ENCODE measurements at places on chromosomes 16 and 17.

- DNase-seq: no peak
These were observed 4.5 kb upstream of the TMEM235 start for GRCh38 chr17:78226759-78227454.

DNA sequence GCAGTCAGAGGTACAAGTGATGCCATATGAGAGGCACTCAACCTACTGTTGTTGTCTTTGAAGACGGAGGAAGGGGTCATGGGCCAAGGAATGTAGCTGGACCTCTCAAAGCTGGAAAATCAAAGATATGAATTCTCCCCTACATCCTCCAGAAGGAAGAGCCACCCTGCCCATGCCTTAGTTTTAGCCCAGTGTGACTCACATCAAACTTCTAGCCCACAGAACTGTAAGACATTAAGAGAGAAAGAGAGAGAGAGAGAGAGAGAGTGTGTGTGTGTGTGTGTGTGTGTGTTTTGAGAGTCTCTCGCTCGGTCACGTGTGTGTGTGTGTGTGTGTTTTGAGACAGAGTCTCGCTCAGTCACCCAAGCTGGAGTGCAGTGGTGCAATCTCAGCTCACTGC lies 87.1 kb downstream of the STX8 start:
- DNase-seq: no peak

- DNase-seq: no peak
These were observed 23.8 kb downstream of the LDHD start for GRCh38 chr16:75092777-75093176.

DNA sequence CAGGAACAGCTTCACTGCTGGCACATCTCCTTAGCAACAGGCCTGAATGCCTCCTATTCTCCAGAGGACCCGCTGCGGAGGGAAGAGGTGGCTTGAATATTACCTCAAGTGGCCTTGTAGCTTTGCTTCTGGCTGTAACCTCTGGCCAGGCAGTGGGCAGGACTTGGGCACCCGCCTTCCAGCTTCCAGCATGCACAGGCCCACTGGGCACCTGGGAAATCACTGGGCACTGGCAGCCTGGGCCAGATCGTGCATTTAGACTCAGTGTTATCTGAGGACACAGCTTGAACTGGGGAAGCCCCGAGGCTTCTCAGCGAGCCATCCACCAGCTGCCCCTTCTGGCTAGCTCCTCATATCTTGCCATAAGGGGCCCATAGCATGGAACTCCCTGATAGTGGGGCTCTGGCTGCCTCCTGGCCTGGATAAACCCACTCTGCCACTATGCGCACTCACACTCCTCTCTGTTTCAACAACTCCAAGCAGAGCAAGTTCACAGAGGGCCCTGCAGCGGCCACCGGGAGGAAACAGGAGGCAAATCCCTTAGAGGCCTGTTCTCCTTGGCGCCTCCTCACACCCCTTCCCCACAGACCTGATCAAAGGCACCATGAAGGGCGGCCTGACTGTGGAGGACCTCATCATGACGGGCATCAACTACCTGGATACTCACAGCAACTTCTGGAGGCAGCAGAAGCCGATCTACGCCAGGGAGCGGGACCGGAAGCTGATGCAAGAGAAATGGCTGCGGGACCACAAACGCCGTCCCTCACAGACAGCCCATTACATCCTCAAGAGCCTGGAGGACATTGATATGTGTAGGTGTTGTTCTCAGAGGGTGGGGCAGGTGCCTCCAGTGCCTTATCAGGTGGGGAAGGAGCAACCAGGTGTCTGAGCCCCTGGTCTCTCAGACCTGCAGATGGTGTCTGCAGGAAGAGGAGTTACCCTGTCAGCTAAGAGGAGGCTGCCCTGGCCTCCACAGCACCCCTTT lies 7.8 kb downstream of the ODAD4 start:
- no peak for DNase-seq

GRCh38 chr17:17567631-17568030 lies 23.9 kb downstream of the PEMT start:
- DNase-seq: no peak

Data from activated CD4-positive, alpha-beta T cell treated with anti-CD3 and anti-CD28 coated beads, Interleukin-2, amount 10 ng/mL, durations not matched to agents 7 days and 5 days (primary cell).